ENCODE measurements at places on chromosomes 3 and 15. TPM values are rescaled to one million over a fixed set of nuclear protein-coding genes. Genes with fewer than 3 reads are reported as not detected.

COLQ gene
- total RNA-seq, result 5.1 TPM

LINGO1 gene
- not detected for total RNA-seq

ADAMTS17 gene
- total RNA-seq, result 8.2 TPM

C2CD4A gene
- 0.17 TPM for total RNA-seq

ALDH1L1 gene
- total RNA-seq, result not detected

SERPINI2 gene
- total RNA-seq, result not detected

GRCh38 chr3:107775974-107776373 is 253.2 kb downstream of the BBX start:
- no peak for DNase-seq
- H3K4me3 ChIP-seq, result no peak overlapping the region

GRCh38 chr15:82890995-82891390 is 61.5 kb downstream of the HOMER2 start:
- H3K36me3 ChIP-seq, result no peaks in the 10 kb centered on the region
- no peak overlapping the region for H3K4me3 ChIP-seq
- no peak overlapping the region for H3K27ac ChIP-seq
- H3K4me1 ChIP-seq, result no peaks in the 10 kb centered on the region

DNA sequence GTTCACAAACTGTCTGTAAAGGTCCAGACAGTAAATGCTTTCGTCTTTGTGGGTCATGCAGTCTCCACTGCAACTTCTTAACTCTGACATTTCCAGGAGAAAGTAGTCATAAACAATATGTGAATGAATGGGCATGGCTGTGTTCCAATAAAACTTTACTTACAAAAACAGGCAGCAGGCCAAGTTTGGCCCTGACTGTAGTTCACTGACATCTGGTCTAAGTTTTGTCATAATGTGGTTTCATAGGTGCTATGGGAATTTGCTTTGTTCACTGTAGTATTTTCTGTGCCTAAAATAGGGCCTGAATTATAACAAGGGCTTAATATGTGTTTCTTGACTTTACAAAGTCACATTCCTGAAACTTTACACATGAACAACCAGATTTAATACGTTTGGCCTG is 186.0 kb upstream of the KBTBD8 start:
- H3K27me3 ChIP-seq, result peaks cover 3% of the 10 kb centered on the region
- H3K4me3 ChIP-seq, result no peak overlapping the region
- H3K27ac ChIP-seq, result no peak overlapping the region
- H3K36me3 ChIP-seq, result no peaks in the 10 kb centered on the region
- no peak for DNase-seq
- no peaks in the 10 kb centered on the region for H3K4me1 ChIP-seq

DNA sequence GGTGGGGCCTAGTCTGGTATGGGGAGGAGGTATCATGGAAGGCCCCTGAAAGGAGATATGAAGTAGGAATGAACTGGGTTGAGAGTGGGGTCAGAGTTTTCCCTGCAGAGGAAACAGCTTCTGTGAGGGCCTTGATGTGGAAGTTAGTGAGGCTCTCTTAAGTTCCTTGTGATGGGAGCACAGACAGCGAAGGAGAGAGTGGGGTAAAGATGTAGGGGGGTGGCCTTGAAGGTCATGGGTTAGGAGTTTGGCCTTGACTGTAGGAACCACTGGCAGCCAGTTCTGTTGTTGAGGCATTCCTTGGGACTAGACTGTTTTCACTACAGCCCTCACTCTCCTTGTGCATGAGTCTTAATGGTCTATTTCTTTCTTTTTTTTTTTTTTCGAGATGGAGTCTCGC is 77.8 kb upstream of the NMNAT3 start:
- no peak overlapping the region for H3K27ac ChIP-seq
- no peaks in the 10 kb centered on the region for H3K27me3 ChIP-seq
- no peak overlapping the region for H3K4me3 ChIP-seq
- no peaks in the 10 kb centered on the region for H3K4me1 ChIP-seq

DNA sequence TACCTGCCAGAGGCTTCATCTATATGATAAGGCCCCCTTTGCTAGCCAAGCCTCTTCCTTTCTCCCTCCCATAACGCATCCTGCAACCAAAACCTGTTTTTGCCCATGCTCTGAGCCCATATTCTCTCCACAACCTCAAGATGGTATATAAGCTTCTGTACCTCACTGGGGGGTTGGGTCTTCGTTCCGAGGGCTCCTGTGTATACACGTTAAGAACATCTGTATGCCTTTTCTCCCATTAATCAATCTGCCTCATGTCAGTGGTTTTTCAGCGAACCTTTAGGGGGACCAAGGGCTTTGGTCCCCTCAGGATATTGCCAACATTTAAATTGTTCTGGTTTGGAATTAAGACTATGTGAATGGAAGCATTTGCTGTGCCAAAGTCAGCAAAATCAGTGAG is 168.0 kb downstream of the PEX5L start:
- no peaks in the 10 kb centered on the region for H3K27me3 ChIP-seq
- no peak overlapping the region for H3K4me3 ChIP-seq
- no peaks in the 10 kb centered on the region for H3K36me3 ChIP-seq
- H3K4me1 ChIP-seq, result no peaks in the 10 kb centered on the region
- no peak for DNase-seq

- no peak for DNase-seq
- H3K4me3 ChIP-seq, result no peak overlapping the region
- no peak overlapping the region for H3K27ac ChIP-seq
- H3K27me3 ChIP-seq, result no peaks in the 10 kb centered on the region
- H3K36me3 ChIP-seq, result no peaks in the 10 kb centered on the region
These were observed 44.5 kb downstream of the KY start for GRCh38 chr3:134606033-134607025.

DNA sequence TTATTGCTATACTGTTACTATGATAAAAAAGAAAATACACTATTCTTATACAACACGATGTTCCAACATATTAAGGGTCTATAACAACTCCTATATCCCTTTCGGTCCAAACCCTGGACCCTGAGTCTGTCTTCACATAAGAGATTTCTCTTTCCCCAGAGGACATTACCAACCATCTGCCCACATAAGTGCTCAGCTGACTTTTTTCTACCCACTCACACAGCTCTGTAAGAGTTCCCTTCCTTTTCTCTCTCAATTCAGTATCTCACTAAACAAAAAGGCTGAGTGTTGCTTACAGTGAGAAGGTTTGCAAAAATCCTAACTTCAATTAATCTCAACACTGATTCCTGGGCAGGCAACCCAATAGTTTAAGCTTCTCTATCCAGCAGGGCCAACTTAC is 30.5 kb downstream of the ITGB5 start:
- H3K36me3 ChIP-seq, result no peaks in the 10 kb centered on the region
- H3K27ac ChIP-seq, result no peak overlapping the region
- H3K4me3 ChIP-seq, result no peak overlapping the region
- H3K27me3 ChIP-seq, result peaks cover 2% of the 10 kb centered on the region
- no peaks in the 10 kb centered on the region for H3K4me1 ChIP-seq

DNA sequence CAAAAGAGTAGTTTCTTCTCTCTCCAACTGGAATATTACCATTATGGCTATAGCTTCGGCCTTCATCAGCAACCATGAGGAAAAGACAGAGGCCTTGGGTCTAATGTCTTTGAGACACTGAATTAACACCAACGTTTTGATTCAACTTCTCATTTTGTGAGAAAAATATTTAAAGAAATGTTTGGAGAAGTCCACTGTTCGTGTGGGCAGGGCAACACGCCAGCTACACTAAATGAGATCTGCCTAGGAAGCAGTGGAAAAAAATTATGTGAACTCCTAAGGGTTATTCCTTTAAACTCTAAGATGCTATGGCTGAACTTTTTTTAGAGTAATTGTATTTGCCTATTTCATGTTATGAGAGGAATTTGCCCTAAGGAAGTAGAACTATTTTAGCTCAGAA is 41.8 kb downstream of the NCEH1 start:
- H3K27ac ChIP-seq, result no peak overlapping the region
- H3K4me1 ChIP-seq, result no peaks in the 10 kb centered on the region
- no peaks in the 10 kb centered on the region for H3K27me3 ChIP-seq
- H3K4me3 ChIP-seq, result no peak overlapping the region
- no peaks in the 10 kb centered on the region for H3K36me3 ChIP-seq

GRCh38 chr3:16467393-16467792 is 46.1 kb downstream of the RFTN1 start:
- peaks cover 29% of the 10 kb centered on the region for H3K36me3 ChIP-seq
- no peak for DNase-seq
- H3K4me1 ChIP-seq, result peaks cover 48% of the 10 kb centered on the region

DNA sequence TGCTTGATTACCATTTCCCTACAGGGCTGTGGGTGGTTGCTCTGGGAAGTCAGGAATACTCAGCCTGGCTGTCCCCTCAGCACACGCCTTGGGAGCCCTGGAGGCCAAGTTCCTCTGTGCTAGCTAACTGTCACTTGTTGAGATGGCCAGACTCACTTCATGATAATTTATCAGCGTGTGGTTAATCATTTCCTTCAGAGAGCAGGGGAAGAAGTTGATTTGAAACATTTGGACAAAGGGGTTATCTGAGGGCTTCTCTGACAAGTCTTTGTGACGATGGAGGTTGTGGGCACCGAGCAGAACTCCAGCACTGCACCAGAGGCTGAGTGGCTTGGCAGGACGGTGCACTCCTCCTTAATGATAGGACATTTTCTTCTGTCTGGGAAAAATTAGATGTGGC is 61.9 kb downstream of the WHAMM start:
- no peaks in the 10 kb centered on the region for H3K27me3 ChIP-seq
- H3K4me3 ChIP-seq, result no peak overlapping the region
- no peak for DNase-seq
- H3K4me1 ChIP-seq, result no peaks in the 10 kb centered on the region
- no peaks in the 10 kb centered on the region for H3K36me3 ChIP-seq

DNA sequence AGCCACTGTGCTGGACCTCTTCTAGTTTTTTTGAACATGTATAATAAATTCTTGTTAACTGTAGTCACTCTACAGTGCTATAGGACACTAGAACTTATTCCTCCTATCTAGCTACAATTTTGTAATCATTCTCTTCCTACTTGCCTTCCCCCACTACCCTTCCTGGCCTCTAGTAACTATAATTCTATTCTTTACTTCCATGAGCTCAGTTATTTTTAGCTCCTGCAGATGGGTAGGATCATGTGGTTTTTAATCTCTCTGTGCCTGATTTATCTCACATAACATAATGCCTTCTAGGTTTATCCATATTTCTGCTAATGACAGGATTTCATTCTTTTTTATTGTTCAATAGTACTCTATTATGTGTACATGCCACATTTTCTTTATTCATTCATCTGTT is 113.2 kb upstream of the FGF7 start:
- no peak overlapping the region for H3K27ac ChIP-seq
- H3K4me1 ChIP-seq, result no peaks in the 10 kb centered on the region

DNA sequence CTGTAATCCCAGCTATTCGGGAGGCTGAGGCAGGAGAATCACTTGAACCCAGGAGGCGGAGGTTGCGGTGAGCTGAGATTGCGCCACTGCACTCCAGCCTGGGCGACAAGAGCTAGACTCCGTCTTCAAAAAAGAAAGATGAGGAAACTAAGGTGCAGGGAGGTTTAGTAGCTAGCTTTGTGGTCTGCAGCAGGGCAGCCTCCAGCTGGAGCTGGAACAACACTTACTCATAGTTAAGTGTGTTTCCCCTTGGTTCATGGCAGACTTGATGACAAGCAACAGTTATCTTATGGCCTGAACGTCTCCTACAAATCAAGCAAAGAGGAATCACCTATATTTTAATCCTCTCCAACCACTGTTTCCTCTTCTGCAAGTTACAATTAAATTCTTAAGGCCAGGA is 12.6 kb downstream of the KAT2B start:
- no peaks in the 10 kb centered on the region for H3K27me3 ChIP-seq

GRCh38 chr15:41653760-41654159 is 6.4 kb upstream of the MGA start:
- no peaks in the 10 kb centered on the region for H3K36me3 ChIP-seq
- no peak for DNase-seq
- H3K4me1 ChIP-seq, result no peaks in the 10 kb centered on the region
- H3K4me3 ChIP-seq, result no peak overlapping the region

DNA sequence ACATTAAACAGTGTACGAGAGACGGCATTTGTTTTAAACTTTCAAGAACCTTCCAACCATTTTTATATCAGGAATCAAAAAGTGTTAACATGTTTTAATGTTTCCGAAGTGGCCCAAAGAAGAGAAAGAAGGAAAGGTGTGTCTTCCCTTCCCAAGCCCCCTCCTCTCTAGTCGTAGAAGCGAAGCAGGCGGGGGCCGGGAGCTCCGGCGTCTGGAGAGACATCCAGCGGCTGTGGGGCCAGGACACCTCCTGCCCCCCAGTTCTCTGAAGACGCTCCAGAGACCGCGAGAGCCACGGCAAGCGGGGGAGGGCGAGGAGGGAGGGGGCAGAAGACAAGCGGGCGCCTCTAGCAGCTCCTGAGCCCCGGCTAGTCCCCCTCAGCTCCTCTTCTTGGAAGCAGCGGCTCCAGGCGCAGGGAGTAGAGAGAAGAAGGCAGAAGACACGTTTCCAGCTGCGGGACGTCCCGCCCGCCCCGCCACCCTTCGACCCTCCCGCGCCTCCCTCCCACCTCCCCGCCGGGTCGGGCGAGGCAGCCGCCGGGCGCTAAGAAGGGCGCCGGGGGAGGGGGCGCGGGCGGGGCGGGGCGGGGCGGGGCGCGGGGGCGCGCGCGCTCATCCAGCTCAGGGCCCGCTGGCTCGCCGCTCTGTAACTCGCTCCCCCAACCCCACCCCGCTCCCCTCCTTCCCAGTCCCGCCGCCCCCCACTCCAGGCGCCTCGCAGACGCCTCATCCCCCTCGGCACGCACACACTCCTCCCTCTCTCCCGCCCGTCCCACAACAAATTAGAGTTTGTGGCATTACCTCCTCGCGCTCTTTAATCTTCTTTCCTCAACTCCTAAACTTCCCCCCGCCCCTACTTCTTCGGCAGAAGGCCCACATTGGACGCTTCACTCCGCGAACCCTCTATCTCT is at the start of gene ZBTB20:
ZBTB20 (minus strand) TSS at position 871 of the 911 bp plus-strand sequence.
- H3K27me3 ChIP-seq, result no peaks in the 10 kb centered on the region
- DNase-seq, result peak; percentile 78
- peak within 1 kb of the TSS; percentile 93 for H3K4me3 ChIP-seq
- H3K36me3 ChIP-seq, result no peaks in the 10 kb centered on the region

- no peaks in the 10 kb centered on the region for H3K4me1 ChIP-seq
- H3K36me3 ChIP-seq, result no peaks in the 10 kb centered on the region
- DNase-seq, result peak; percentile 38
- H3K27me3 ChIP-seq, result no peaks in the 10 kb centered on the region
- H3K27ac ChIP-seq, result no peak overlapping the region
These were observed 28.9 kb downstream of the OSBPL10 start for GRCh38 chr3:31952205-31952604.

GRCh38 chr3:29649815-29650547 is 369.1 kb downstream of the RBMS3 start:
- H3K27me3 ChIP-seq, result no peaks in the 10 kb centered on the region
- H3K36me3 ChIP-seq, result no peaks in the 10 kb centered on the region
- H3K4me1 ChIP-seq, result no peaks in the 10 kb centered on the region
- H3K27ac ChIP-seq, result no peak overlapping the region

Data from CD4-positive, CD25-positive, alpha-beta regulatory T cell (primary cell).